ENCODE measurements at places on chromosomes 5 and 9.
A peak's percentile ranks its signal among the peaks of the same experiment; 100 is the strongest.

DNA sequence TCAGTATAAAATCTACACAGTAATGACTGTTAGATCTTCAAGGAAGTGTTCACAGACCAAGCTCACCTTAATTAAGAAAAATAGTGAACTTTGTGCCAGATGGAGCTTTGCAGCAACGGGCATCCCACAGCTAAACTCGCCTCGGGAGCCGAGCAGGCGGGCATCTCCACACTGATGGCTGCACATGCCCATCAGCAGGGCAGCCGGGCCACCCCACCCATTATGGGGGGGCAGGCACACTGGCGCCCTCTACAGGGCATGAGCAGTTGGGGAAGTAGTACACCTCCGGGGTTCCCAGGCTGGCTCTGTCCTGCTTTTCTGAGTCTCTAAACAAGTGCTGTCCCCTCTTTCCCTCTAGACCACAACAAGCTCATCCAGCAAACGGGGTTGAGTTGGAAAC is 21.6 kb downstream of the ANKS6 start:
- peak; percentile 41 for DNase-seq

GRCh38 chr5:87924436-87924835 is 344.2 kb downstream of the TMEM161B start:
- no peak for DNase-seq

GRCh38 chr9:106769331-106769730 is 93.6 kb upstream of the ZNF462 start:
- no peak for DNase-seq

DNA sequence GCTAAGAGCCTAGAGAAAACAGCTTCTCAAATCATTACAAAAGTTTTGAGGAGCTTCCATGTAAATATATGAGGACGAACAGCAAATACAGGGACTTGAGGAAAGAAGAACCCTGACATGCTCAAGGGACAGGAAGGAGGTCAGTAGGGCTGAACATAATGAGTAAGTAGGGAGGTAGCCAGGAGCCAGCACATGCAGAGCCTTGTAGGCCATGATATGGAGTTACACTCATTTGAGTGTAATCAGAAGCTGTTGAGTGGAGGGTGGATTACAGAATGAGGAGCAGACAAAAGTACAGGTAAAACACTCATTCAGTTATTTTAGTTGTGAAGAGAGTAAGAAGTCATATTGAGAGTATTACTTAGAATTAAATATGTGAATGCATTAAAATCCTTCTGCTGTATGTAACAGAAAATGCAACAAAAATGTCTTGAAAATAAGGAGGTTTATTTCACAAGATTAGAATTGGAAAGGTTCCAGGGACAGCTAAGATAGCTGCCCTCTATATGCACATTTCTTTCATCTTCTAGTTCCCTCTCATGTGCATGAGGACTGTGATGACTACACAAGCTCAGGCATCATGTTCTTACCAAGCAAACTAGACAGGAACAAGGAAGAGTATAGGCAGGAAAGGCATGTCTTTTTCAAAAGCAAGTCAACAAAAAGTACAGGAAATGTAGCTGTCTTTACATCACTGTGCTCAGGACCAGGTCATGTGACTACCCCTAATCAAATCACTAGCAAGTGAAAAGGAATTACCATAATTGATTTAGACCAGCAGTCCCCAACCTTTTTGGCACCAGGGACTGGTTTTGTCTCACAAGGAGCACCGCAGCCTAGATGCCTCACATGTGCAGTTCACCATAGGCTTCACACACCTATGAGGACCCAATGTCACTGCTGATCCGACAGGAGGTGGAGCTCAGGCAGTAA is 87.2 kb downstream of the TMEM232 start:
- no peak for DNase-seq

DNA sequence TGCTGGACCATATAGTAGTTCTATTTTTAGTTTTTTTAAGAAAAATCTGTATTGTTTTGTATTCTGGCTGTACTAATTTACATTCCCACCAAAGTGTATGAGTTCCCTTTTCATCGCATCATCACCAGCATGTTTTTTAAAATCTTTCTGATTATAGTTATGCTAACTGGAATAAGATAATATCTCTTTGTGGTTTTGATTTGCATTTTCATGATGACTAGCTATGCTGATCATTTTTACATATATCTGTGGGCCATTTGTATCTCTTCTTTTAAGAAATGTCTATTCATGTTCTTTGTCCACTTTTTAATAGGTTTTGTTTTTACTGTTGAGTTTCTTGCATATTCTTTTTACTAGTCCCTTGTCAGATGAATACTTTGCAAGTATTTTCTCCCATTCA is 238.0 kb downstream of the FBXO4 start:
- DNase-seq: no peak

- no peak for DNase-seq
These were observed 12.2 kb downstream of the HSPA4 start for GRCh38 chr5:133063965-133064364.

DNA sequence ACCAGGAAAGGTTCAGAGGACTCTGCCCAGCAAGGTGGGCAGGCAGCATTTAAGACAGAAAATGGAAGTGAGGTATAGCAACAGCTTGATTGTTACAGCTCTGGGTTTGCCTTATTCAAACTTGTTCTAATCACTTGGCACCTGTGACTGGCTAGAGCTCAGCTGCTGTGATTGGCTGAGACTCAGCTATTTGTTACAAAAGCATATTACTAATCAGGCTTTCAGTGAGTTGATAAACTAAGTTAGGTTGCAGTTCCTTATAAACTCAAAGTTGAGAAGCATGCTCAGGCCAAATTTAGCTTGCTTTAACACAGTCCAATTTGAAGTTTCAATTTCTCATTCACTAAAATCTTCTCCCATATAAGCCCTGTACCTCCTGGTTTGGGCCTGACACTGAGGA is 56.3 kb downstream of the GDA start:
- DNase-seq: no peak

DNA sequence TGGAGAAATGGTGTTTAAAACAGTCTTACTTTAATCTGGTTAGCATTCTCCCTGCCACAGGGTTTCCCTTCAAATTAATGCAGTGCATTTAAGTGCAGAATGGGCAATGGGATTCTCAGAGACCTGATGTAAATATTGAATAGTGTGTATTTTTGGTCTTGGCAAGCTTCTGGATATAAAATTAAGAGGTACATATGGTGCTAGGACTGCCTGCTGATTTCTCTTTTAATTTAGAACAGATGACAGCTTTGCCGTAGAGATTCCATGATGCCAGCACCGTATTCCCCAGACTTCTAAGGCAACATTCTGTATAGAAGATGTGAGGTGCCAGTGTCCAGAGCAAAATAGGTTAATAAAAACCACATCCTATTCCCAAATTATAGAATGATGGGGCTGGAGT is 1.9 kb downstream of the MTAP start:
- no peak for DNase-seq

DNA sequence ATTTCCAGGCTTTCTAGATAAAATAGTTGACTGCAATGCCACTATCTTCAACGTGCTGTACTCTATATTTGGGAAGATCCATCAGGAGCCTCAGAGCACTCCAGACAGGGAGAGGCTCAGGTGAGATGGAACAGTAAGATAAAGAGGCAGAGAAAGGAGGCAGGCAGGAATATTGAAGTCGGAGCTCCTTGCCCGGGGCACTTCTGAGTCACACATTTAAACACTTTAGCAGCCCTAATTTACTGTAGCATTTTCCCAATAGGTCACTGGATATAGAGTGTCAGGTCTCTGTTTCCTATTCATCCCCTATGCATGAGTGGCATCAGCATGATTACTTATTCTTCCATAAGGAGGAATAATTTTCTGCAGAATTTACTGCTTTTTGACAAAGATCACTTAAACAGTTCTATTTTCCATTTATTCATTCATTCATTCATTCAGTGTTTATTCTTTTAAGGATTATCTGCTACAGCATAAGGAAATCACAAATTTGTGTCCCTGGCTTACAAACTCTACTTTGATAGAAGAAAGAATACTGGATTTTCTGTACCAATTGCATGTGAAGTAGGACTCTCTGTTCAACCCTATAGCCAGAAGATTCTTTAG is 170.7 kb downstream of the MAPKAP1 start:
- DNase-seq: no peak

- DNase-seq: no peak
These were observed 1.4 kb upstream of the PHF24 start for GRCh38 chr9:34956648-34957047.

DNA sequence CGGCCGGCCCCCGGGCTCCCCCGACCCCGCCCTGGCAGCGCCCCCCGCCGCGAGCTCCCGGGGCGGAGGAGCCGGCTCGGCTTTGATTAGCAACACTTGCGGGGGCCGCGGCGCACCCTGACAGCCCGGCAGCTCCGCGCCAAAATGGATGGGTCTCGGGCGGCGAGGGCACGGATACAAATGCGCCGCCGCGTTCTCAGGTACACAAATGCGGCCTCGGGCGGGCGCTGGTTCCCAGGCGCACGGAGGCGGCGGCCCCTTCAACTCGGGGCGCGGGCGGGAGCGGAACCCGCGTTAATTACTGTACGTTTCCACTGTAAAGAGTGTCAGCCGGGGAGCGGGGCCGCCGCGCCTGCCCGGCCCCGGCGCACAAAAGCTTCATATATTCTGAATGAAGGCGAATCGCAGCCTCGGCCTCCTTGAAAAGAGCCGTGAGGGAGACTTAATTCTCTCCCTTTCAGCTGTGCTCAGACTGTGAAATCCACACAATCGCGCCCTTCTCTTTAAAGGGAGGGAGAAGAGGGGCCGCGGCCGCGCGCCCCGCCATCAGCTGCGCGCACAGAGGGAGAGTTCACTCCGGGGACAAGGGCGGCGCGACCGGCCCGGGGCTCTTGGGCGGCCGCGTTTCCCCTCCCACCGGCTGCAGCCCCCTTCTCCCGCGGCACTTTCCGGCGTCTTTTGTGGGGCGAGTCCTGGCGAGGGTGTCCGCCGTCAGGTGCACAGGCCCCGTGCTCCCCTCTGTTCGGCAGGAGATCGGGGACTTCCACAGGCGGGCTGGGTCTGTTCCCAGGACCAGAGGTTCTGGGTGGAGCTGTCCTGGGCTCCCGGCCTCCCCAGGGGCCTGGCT is 27.0 kb downstream of the MSX2 start:
- DNase-seq: no peak

- DNase-seq: no peak
These were observed 29.5 kb upstream of the PTPDC1 start for GRCh38 chr9:94054716-94055115.

GRCh38 chr9:122860319-122861142 is 32.1 kb upstream of the PDCL start:
- DNase-seq: no peak

GRCh38 chr5:169746147-169746694 is 109.1 kb downstream of the DOCK2 start:
- DNase-seq: no peak

GRCh38 chr9:124769549-124770358 is 1.4 kb downstream of the NR6A1 start:
- DNase-seq: peak; percentile 49

DNA sequence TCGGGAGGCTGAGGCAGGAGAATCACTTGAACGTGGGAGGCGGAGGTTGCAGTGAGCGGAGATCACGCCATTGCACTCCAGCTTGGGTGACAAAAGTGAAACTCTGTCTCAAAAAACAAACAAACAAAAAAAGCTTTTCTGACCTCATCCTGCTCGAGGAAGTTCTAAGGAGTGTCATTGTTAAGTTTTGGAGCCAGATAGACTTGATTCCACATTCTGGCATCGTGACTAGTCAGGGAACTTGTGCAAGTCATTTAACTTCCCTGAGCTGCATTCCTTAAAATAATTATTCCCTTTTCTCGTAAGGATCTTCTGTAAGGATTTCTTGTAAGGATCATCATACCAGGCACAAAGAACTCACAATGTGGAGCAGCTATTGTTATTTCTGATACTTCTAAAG is 26.2 kb downstream of the SNX24 start:
- DNase-seq: no peak

DNA sequence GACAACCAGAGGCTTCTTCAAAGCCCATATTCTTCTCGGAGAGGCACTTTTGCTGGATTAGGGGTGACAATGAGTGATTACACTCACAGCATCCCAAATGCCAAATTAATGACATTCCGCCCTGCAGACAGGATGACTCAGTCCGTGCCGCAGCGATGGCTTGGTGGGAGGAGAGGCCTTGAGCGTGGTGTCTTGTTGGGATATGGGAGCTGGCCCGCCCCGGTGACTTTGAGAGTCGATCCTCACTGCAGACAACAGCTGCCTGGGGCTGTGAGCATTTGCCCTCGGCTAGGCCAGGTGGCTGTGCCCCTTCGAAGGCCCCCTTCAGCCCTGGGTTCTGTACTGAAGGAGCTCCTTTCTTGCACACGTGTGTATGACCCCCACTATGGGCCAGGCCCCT is 29.8 kb downstream of the OLFM1 start:
- no peak for DNase-seq

DNA sequence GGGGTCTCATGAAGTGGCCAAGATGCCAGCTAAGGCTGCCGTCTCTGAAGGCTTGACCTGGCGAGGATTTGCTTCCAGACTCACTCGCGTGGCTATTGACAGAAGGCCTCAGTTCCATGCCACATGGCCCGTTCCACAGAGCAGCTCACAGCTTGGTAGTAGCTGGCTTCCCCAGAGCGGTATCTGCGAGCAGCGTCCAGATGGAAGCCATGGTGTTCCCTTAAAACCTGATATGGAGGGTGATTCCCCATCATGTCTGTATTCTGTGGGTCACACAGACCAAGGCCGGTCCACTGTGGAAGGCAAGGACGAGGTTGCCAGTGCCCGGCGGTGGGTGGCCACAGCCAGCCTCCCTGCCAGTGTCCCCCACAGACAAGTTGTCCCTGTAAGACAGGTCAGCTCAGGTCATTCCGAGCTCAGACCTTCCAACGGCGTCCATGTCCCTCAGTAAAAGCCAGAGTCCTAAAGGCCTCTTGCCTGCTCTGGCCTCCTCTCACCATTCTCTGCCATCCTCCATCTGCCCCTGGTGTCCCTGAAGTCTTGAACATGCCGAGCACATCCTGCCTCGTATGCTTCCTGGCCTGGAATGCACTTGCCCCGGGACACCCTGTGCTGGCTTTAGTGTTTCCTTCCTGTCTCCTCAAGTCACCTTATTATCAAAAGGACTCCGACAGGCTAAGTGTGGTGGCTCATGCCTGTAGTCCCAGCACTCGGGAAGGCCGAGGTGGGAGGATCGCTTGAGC is 61.3 kb upstream of the LRRTM2 start:
- no peak for DNase-seq

- DNase-seq: no peak
These were observed 359.8 kb upstream of the IRX4 start for GRCh38 chr5:2242539-2242938.

DNA sequence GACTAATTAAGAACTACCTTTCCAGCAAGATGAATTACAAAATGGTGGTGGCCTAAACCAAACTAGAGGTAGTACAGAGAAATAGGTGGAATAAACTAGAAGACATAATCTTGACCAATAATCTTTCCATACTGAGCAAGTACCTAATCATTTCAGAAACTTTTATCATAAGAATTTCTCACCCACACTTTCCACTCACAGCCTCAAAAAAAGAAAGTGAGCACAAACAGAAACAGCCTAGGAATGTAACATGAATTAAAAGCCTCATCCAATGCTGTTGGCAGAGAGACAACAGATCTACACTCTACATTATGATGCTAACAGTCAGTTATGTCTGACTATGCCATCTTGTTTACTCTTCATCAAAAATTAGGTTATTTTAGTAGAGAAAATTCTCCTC is 1.3 kb downstream of the RNF38 start:
- no peak for DNase-seq

- DNase-seq: no peak
These were observed 27.2 kb downstream of the CCDC69 start for GRCh38 chr5:151196556-151197290.

Data from activated T-cell treated with anti-CD3 and anti-CD28 coated beads, Interleukin-2, amount 50 U/mL, for 48 hours (primary cell).